Stimulated activated CD4-positive, alpha-beta T cell treated with anti-CD3 and anti-CD28 coated beads, Interleukin-4, amount 100 ng/mL, for 1 hour (primary cell): ENCODE measurements at places on chromosomes 1 and 21.

GRCh38 chr1:240424740-240425464 lies 187.1 kb downstream of the GREM2 start:
- DNase-seq: no peak

DNA sequence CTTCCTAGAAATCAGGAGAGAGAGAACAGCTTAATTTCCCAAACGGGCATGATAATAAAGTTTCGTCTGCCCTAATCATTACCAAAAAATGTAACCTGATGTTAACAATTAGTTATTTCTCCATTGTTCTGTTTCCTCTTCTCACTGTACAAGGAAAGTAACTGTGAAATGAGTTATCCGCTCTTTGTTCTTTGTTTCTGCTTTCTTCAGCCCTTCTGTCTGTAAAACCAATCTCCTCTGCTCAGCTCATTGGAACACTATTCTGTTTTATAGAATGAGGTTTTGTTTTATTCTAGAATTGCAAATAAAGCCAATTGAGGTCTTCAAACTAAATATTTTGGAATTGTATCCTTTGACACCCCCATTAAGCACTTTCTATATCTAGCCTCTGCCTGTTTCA lies 8.8 kb upstream of the THEM4 start:
- no peak for DNase-seq

GRCh38 chr1:212838145-212838544 lies 9.3 kb downstream of the SPATA45 start:
- DNase-seq: no peak

DNA sequence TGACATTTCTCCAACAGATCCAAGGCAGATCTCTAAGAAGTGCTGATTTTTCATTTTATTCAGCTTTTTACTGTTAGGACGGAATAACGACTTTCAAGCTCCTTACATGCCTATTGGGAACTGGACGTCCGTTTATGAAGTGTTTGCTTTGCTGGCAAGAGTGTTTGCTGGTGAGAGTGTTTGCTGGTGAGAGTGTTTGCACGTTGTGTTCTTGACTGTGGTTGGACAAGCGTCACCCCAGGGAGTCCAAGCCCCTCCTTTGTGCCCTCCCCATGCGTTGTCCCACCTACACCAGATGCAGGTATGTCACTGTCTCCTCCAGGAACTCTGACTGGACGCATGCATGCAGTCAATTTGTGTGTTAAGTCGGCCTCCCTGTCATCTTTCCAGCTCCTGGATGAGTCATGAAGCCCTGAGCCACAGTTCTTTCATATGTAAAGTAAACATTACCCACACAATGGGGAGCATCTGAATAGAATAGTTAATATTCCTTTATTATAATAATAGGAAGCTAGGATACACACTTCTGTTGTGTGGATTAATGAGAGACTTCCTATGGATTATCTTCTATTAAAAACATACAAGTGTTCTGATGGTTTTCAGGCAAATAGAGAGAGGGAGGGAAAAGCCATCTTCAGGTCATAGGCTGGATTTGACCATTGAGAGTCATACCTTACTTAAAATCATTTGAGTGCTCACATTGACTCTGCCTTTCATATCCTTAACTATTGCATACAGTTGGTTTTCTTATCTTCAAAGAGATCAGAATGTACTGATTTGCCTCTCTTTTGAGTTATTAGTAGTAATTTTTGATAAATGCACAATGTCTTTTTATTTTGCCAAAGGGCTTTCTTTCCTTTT lies 119.2 kb downstream of the GALNT2 start:
- DNase-seq: no peak

DNA sequence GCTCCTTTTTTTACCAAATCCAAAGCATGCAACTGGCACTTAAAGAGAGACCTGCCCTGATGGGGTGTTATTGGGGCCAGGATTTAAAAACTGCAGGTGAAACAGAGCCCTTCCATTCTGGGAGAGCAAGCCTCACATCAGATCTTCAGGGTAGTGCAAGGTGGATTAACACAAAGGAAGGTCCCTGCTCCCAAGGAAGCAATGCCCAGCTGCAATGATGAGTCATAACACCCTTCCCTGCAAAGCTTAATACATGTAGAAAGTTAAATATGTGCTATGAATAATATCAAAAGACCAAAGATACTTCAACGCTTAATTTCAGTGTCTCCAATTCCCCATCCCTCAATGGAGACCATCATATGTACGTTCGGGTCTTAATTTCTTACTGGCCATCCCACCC lies 508.0 kb downstream of the OMA1 start:
- no peak for DNase-seq
